GM04504 (cell line): ENCODE measurements at places on chromosomes 2 and 18.
A peak's percentile ranks its signal among the peaks of the same experiment; 100 is the strongest.

- DNase-seq = peak; percentile 96
Measured at GRCh38 chr2:42132966-42133641, 36.0 kb upstream of the EML4 start.

DNA sequence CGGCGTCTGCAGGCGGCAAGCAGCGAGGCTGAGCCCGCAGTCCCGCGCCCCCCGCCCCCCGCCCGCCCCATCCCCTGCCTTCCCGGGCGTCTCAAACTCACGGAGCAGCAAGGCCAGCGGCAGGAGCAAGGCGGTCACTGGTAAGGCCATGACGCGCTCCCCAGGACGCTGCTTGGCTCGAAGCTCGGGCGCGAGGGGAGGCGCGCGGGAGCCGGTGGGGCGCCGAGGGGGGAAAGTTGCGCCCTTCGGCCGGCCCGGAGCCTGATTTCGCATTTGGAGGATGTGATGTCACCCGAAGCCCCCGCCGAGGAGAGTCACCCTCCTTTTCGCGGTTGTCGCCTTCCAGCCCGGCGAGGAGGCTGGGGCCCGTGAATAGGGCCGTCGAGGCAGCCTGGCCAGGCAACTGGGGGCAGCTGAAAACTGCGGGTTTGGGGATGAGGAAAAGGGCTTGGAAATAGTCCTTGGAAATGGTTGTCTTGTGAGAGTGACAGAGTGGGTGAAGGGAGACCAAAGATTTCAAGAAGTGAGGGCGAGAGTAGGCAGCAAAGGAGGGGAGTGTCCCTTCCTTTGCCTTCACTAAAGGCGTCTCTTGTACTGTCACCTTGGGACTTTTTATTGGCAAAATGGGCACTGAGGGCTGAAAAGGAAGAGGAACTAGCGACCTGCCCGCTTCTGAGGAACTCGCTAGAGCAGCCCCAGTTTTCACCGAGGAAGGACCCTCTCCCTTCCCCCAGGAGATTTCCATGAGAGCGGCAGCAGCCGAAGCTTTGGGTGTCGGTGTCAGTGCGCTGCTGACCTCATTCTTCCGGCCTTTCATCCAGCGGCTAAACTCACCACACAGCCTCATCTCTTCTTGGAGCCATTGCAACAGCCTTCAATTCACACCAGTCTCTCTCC lies at the start of gene CD8A:
Gene CD8A (minus strand): TSS at position 238 of the 897 bp plus-strand sequence. CDS start 88 bp downstream, at position 150.
- DNase-seq = peak; percentile 8

- DNase-seq = no peak
Measured at GRCh38 chr18:3110034-3110752, 97.2 kb upstream of the LPIN2 start.

- peak; percentile 54 for DNase-seq
Measured at GRCh38 chr2:70977605-70978205, 725 bp upstream of the ANKRD53 start.

GRCh38 chr18:11487390-11487789 lies 122.0 kb upstream of the SLC35G4 start:
- no peak for DNase-seq

DNA sequence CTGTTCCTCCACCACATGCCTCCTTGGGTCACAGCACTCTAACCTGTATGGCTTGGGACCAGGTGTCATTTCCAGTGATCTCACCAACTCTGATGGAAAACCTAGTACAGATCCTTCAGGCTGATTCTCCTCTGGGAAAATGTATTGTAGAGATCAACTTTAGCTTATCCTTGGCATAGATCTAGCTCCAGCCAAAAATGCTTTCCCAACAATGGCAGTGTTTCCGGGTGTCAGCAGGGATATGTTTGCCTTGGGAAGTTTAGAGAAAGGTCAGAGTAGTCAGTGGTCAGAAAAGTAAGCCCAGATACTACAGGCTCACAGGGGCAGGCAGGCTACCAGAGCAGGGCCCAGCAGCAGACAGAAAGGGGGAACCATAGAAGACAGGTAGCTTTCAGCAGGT lies 73.6 kb downstream of the CD8B2 start:
- no peak for DNase-seq

GRCh38 chr2:70519453-70519852 lies 34.2 kb downstream of the TGFA start:
- no peak for DNase-seq

DNA sequence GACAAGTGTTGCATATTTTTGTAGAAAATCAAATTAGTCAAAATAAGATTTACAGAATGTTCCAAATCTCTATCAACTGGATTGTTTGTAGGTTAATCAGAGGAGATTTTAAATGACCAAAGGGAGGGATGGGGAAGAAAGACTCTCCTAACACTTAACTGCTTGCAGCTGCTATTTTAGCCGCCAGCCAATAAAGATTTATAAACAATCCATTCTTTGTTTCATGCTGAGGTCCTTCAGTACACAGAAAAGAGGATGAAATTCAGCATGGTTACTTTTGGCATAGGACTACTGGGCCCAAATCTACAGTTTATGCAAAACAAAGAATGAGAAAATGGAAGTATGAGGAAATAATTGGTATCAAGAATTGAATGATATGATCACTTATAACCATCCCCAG lies 86.4 kb upstream of the FN1 start:
- DNase-seq = no peak

- no peak for DNase-seq
Measured at GRCh38 chr2:27921880-27922547, 31.5 kb downstream of the BABAM2 start.

DNA sequence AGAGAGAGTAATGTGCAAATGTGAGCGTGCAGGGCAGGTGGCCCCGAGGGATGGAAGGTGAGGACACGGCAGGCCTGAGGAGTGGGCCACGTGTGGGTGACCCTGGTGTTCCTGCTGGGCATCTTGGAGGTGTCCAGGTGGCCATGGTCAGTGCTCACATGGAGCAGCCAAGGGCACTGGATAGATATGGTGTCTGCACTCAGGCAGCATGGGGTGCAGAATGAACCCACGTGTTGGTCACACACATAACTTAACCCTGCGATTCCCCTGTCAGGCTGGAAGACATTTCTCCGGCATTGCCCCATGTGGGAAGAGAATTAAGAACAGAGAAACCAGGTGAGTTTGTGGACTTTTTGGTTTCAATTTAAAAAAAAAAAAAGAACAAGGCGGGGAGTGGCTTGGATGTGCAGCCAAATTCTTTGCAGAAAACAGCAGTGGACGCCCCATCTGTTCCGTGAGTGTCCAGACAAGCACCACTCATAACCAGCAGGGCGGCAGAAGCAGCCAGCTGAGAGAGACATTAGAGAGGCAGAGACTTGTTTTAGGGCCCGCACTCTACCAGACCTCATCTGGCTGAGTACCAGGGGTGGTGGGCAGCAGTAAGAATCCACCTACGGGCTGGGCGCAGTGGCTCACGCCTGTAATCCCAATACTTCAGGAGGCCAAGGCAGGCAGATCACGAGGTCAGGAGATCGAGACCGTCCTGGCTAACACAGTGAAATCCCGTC lies 249.8 kb downstream of the ACKR3 start:
- no peak for DNase-seq

DNA sequence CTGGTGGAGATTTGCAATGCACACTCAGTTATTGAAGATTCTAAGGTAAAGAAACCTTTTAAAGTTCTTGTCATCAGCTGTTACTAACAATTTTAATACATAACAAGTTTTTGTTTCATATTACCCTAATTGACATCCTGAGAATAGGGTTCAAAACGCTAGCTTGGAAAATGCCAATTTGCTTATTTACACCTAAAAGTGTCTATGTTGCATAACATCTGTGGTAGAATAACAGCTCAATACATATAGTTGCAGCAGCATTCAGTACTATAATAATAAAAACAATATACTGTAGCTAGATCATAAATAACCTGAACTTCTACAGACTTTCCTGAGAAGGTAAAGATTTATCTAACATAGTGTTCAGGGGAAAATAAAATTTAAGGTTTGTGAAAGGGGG lies 219.0 kb downstream of the OSR1 start:
- no peak for DNase-seq

DNA sequence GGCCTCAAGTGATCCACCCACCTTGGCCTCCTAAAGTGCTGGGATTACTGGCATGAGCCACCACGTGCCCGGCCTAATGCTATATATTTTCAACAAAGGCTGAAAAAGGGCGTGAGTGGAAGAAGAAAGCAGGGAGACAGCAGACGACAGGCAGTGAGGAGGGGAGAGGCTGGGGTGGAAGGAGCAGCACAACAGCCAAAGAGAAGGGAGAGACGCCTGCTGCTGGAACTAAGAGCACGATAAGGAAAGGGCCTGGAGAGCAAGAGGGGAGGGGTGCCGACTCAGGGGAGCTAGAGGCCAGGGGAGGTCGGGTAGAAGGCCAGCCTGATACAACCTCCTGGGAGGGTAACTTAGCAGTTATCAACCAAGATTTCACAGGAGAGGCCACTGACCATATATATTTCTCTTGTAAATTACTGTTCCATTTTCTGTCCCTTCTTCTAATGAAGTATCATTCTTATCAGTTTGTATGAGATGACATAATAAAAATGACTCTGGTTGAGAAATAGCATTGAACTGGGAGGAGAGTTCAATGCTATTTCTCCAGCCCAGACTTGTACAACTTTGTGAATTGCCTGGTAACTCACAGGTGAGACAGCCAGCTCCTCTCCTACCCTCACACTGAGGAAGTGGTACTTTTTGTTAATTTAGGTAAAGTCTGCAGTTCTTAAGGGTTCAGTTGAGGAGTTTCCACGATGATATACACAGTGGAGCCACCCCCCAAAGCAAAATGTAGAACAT lies 5.8 kb upstream of the RNU4ATAC start:
- no peak for DNase-seq

- DNase-seq = no peak
Measured at GRCh38 chr2:238634701-238635357, 208.1 kb downstream of the ASB1 start.

DNA sequence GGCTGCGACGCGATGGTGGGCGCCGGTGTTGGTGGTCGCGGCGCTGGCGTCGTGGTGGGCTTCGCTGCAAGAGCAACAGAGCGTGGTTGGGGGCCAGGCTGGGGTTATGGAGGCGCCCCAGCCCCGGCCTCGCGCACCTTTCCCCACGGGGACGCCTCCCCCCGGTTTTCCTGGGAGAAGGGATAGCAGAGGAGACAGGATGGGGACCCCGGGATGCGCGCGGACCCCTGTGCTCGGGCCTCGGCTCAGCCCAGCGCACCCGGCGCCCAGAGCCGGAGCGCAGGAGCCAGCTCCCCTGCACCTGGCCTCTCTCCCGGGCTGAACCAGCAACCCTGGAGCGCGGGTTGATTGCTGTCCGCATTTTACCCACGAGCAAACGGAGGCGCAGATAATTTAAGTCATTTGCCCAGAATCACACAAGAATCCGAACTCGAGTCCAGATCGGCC lies 1.0 kb downstream of the CD8A start:
- DNase-seq = no peak

- no peak for DNase-seq
Measured at GRCh38 chr18:5840547-5840946, 54.8 kb downstream of the TMEM200C start.

DNA sequence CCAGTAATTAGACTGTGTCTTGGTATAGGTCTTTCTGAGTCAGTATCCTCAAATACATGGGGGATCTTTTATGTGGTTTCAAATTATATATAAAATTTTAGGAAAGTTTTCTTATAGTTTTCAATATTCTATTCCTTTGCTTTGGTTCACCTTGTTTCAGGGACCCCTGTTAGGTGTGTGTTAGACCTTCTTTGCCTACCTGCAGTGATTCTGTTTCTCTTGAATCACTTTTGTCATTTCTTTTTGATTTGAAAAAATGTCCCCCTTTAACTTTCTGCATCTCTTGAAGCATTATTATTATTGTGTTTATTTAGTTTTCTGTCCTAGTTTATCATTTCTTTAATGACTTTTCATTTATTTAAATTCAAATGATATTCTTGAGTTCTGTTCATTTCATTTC lies 98.7 kb downstream of the FHOD3 start:
- DNase-seq = no peak

DNA sequence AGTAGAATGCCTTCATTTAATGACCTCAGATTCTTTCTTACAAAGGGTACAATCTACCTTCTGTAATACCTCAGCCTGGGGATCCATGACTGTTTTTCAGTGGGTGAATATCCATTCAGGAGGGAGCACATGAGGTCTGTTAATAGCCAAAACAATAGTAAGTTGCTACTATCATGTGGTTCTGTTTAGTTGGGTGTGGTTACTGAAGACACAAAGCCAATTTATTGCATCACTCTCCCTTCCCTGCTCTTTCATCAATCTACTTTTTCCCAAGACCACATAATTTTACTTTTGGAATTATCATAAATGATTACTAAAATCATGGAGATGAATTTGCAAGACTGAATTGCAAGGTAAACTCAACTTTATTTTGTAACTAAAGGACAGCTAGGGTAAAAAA lies 254.2 kb downstream of the GALNT13 start:
- DNase-seq = no peak

GRCh38 chr2:10785260-10785659 lies 27.3 kb downstream of the PDIA6 start:
- DNase-seq = no peak

DNA sequence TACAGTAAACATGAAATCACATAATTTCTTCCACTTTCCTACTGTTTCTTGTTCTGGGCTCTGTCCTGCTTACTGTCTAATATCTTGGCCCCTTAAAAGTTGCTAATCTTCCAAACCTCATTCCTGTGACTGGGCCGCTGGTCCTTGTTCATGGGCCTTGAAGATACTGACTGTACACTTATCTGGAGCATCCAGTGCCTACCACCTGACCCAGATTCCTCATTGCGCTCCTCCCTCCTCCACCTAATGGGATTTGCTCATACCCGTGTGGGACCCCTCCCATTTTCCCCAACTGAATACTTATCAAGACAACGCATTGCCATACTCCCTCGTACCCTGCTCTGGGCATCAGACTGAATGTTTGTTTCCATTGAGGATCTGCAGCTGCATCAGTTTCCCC lies 6.1 kb upstream of the IL37 start:
- no peak for DNase-seq

GRCh38 chr2:189096769-189097447 lies 82.7 kb downstream of the COL5A2 start:
- peak; percentile 42 for DNase-seq

GRCh38 chr18:40851014-40851429 lies 1104.0 kb upstream of the PIK3C3 start:
- DNase-seq = no peak

GRCh38 chr18:45839414-45840395 lies 14.2 kb downstream of the SIGLEC15 start:
- peak; percentile 62 for DNase-seq

GRCh38 chr2:19299032-19299431 lies 59.4 kb downstream of the OSR1 start:
- DNase-seq = no peak

GRCh38 chr2:193556766-193557470 lies 1362.2 kb upstream of the TMEFF2 start:
- DNase-seq = no peak

DNA sequence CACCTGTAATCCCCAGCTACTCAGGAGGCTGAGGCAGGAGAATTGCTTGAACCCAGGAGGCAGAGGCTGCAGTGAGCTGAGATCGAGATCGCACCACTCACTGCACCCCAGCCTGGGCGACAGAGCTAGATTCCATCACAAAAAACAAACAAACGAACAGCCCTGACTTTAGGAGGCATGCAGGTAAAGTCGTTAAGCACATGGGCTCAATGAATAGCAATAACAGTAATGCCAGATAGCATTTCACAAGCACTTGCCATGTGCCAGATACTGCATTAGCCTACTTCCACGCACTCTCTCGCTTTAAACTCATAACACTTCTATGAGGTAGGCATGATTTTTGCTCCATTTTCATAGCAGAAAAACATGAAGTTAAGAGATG lies 135.6 kb upstream of the KLHL14 start:
- DNase-seq = no peak
